ENCODE measurements at places on chromosomes 11 and 22. TPM values are rescaled to one million over a fixed set of nuclear protein-coding genes. Genes with fewer than 3 reads are reported as not detected.

ARHGAP8 gene
- 16.4 TPM for total RNA-seq

C11orf86 gene
- not detected for total RNA-seq

LRRC75B gene
- total RNA-seq = 9.7 TPM

MAJIN gene
- 0.15 TPM for total RNA-seq

GP1BB gene
- total RNA-seq = 1.5 TPM

CHKB gene
- 145 TPM for total RNA-seq

LRRC4C gene
- not detected for total RNA-seq
